Left kidney (tissue), 8 donors: ENCODE measurements at places on chromosomes 11 and 22.

- DNase-seq: no peak
Measured at GRCh38 chr11:117690484-117691217, 106.4 kb downstream of the DSCAML1 start.

- DNase-seq: peak; percentile 40
Measured at GRCh38 chr11:128549256-128549944, 38.0 kb downstream of the ETS1 start.

GRCh38 chr11:6099577-6099976, 7.9 kb upstream of the OR56B4 start:
- DNase-seq: no peak

- no peak for DNase-seq
Measured at GRCh38 chr11:73465871-73466270, 89.7 kb downstream of the RELT start.

DNA sequence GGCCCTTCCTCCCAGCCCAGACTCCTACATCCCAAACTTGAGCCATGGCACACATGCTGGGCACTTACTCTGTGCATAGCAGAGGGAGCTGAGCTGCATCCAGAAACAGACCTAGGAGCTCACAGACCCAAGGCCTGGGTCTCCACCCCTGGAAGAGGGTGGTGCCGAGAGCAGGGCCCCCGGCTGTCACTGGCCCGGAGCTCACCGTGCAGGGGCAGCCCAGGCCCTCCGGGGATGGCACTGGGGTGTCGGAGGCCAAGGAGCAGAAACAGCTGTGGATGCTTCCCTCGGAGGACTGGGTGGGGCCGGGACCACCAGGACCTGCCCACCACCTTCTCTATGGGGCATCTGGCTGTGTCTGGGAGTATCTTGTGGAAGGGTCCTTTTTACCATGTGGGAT, 4.3 kb upstream of the APOBEC3A start:
- DNase-seq: no peak

DNA sequence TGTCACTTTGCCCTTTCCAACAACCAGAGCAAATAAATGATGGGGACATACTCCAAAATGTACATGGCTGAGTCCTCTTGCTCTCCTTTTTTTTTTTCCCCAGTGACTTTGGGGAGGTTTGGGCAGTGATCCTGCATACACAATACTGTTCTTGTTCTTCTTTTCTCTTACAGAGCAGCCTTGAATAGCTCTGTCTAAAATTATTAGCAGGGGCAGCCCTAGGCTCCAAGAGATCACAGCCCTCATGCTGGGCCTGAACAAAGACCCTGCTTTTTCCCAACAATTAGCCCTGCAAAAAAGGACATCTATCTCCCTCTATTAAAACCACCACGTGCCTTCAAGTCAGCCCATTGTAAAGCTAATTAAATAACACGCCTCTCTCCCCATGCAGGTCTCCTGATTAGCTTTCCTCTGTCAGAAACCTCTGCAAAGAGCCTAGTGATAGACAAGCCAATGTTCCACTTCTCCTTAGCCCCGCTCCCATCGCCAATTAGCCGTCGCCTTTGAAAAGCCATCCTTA, 54.7 kb downstream of the ETS1 start:
- no peak for DNase-seq

GRCh38 chr11:114089748-114090147, 30.2 kb downstream of the ZBTB16 start:
- DNase-seq: no peak

- DNase-seq: no peak
Measured at GRCh38 chr22:48580481-48580970, 1247.1 kb downstream of the BRD1 start.

DNA sequence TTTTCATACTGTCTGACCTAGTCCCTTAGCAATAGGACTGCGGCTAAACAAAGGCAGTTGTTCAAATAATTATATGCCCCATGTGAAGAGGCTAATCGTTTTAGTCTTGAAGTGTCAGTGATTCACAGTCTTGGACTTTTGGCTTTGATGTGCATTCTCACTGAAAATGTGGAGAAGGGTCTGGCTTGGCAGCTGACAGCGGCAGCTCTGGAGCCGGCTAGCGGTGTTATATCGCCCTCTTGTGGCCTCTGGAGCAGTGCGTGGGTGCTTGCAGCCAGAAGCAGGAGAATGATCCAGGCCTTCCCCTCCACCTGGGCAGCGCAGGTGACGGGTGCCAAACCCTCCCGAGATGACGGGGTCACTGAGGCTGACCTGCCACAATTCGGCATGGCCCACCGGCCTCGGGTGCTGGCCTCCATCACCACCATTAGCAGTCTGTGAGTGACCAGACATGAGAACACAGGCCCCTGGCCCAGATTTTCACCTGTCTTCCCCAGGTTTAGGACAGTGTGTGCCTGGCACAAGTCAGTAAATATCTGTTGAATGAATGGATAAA, 90.3 kb upstream of the PITPNB start:
- DNase-seq: peak; percentile 64

DNA sequence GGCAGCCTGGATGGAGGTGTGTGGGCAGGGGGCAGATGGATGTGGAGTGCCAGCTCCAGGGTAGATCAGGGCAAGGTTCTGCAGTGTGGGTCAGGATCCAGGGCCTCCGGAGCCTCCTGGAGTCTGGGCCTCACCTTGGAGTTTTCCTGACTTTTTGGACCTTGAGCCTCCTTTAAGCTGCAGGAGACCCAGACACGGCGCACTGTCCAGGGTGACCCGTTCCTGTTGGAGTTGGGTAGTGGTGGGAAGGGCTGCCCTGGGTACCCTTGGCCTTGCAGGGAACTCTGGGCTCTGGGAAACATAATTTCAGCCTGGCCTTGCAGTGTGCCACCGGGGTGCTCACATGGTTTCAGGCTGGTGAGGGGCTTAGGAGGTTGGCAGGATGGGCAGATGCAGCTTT, 17.0 kb downstream of the MGAT3 start:
- no peak for DNase-seq

GRCh38 chr22:41532908-41533825, 11.1 kb downstream of the POLR3H start:
- no peak for DNase-seq

DNA sequence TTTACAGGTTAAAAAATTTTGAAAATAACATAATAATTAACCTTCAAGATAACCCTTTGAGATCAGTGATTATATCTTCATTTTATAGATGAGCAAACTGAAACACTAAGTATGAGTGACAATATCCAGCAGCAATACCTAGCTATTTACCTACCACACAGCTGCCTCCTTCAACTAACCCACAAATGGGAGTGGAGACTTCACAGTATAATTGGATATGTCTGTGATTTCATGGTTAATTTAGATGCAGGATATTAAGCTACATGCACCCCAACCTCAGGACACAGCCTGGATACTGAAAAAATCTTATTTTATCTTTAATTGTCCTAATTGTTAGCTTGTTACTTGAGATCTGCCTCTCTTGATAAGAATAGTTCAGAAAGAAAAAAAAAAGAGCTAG, 297.2 kb upstream of the ANO5 start:
- no peak for DNase-seq

GRCh38 chr22:37661160-37661924, 2.8 kb downstream of the PDXP start:
- DNase-seq: peak; percentile 55

- DNase-seq: no peak
Measured at GRCh38 chr11:66281776-66282467, 3.9 kb downstream of the CNIH2 start.

GRCh38 chr11:125382314-125382791, 113.7 kb downstream of the FEZ1 start:
- DNase-seq: no peak

GRCh38 chr11:72349616-72350218, 84.6 kb downstream of the CLPB start:
- DNase-seq: no peak

- DNase-seq: no peak
Measured at GRCh38 chr22:38866024-38866398, 6.0 kb downstream of the CBX6 start.

- no peak for DNase-seq
Measured at GRCh38 chr11:1736447-1736992, 13.9 kb downstream of the IFITM10 start.

- no peak for DNase-seq
Measured at GRCh38 chr11:83639995-83640758, 354.0 kb upstream of the CCDC90B start.

- peak; percentile 12 for DNase-seq
Measured at GRCh38 chr11:29282088-29282487, 734.7 kb downstream of the KCNA4 start.

- DNase-seq: no peak
Measured at GRCh38 chr22:45787759-45788158, 116.1 kb downstream of the ATXN10 start.

- DNase-seq: no peak
Measured at GRCh38 chr11:70142221-70142875, 60.7 kb upstream of the FADD start.

DNA sequence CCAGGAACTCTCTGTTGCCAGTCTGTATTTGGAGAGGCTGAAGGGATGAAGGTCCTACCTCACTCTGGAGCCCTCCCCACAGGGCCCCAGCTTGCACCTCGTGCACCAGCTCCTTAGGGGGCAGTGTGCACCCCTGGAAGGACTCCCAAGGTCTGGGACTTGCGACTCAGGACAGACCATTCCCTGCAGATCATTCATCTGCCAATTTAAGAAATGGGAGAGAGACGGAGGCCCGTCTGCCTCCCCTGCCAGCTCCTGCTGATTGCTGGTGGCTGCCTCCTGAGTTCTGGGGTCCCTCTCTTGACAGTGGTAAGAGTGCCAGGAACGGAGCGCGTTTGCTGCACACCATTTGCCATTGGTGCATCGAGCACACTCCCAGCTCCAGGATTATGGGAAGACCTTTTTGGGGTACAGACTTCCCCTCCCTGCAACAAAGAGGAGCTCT, 27.4 kb upstream of the MALAT1 start:
- DNase-seq: no peak

DNA sequence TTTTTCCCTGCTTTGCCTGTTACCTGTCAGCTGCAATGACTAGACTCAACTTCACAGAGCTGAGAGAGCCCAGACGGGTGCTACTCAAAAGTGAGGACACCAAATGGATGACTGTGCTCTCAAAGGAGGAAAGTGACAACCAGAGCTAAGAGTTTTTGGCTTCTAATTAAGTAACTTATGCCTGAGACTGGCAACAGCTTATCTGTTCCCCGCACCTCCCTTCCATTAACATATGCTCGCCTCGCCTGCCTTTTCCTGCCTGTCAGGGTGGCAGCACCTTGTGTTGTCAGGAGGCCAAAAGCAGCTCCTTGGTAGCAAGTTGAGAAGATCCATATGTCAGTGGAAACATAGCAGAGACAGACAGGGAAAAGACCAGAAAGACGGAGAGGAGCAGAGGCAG, 573.9 kb upstream of the KIRREL3 start:
- no peak for DNase-seq

DNA sequence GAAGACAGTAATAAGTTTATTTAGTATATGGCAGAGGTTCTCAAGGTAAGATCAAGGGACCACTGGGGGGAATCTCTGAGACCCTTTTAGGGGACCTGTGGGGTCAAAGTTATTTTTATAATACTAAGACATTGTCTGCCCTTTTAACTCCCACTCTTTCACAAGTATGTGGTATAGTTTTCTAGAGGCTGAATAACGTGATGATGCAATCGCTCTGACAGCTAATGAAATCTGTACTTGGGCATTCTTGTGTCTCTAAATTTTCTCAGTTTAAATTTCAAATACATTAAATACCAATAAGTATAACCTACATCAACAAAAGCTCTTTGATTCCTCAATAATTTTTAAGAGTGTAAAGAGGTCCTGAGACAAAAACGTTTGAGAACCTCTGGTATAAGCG, 147.9 kb downstream of the ATG16L2 start:
- no peak for DNase-seq

GRCh38 chr22:35330258-35330861, 30.7 kb downstream of the TOM1 start:
- no peak for DNase-seq

DNA sequence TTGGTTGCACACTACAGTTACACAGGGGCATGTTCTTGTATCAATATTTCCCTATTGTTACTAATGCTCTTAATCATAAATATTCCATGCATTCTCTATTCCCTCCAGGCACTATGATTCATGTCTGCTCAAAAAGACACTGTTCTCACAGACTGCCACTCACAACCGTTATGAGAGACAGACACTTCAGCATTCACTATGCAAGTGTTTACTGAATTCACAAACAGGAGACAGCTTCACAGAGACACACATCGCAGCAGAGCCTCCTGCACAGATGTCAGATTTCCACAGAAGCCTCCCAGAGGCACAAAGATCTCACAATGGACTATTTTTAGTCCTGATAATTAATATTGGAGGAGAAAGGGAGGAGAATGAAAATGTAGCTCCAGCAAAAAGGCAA, 930.4 kb downstream of the OPCML start:
- DNase-seq: no peak

GRCh38 chr22:42834177-42834949, 22.7 kb downstream of the ARFGAP3 start:
- DNase-seq: no peak

DNA sequence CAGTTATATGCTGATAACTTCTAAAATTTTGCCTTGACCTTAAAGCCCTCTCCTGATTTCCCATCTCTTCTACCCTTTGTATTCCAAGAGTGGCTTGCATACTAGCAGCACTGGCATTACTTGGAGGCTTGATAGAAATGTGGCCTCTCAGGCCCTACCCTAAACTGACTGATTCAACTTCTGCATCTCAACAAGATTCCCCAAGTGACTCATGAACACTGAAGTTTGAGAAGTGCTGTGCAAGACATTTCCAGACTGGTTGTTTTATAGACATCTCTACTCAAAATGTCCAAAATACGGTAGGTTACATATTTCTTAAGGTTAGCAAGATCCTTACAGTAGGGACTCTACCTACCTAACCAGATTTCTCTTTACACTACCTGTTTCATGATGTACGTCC, 48.6 kb downstream of the SESN3 start:
- DNase-seq: no peak

GRCh38 chr22:46797355-46797754, 34.9 kb downstream of the TBC1D22A start:
- no peak for DNase-seq
